Activated naive CD4-positive, alpha-beta T cell treated with anti-CD3 and anti-CD28 coated beads, Interleukin-2, amount 50 U/mL, for 72 hours (primary cell): ENCODE measurements at places on chromosomes 3 and 15. TPM values are rescaled to one million over a fixed set of nuclear protein-coding genes. Genes with fewer than 3 reads are reported as not detected.
A peak's percentile ranks its signal among the peaks of the same experiment; 100 is the strongest.

The ERICH6 gene
- total RNA-seq: not detected

DNA sequence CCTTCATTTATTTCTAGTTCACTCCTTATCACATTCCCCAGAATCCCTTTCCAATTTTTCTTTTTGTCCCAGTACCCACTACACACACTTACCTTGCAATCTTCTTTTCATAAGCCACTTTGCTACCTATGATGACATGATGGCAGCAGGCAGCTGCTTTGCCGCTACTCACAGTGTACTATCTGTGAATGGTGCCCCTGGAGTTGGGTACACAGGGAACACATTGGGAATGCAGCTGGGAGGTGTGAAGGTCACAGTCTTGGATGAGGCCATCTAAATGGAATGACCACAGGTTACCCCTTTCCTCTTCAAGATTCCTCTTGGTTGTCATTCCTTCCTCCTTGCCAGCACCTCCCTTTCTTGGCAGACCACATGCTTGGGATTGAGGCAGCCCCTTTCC, 20.8 kb upstream of the TNIK start:
- DNase-seq: no peak

DNA sequence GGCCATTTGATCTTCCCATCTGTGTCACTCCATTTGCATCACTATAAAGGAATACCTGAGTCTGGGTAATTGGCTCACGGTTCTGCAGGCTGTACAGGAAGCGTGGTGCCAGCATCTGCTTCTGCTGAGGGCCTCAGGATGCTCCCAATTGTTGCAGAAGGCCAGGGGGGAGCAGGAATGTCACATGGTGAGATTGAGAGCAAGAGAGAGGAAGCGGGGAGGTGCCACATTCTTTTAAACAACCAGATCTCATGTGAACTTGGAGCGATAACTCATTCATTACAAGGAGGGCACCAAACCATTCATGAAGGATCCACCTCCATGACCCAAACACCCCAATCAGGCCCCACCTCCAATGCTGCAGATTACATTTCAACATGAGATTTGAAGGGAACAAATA, 13.1 kb upstream of the RAB7A start:
- DNase-seq: no peak

The GOLGA6D gene
- not detected for total RNA-seq

DNA sequence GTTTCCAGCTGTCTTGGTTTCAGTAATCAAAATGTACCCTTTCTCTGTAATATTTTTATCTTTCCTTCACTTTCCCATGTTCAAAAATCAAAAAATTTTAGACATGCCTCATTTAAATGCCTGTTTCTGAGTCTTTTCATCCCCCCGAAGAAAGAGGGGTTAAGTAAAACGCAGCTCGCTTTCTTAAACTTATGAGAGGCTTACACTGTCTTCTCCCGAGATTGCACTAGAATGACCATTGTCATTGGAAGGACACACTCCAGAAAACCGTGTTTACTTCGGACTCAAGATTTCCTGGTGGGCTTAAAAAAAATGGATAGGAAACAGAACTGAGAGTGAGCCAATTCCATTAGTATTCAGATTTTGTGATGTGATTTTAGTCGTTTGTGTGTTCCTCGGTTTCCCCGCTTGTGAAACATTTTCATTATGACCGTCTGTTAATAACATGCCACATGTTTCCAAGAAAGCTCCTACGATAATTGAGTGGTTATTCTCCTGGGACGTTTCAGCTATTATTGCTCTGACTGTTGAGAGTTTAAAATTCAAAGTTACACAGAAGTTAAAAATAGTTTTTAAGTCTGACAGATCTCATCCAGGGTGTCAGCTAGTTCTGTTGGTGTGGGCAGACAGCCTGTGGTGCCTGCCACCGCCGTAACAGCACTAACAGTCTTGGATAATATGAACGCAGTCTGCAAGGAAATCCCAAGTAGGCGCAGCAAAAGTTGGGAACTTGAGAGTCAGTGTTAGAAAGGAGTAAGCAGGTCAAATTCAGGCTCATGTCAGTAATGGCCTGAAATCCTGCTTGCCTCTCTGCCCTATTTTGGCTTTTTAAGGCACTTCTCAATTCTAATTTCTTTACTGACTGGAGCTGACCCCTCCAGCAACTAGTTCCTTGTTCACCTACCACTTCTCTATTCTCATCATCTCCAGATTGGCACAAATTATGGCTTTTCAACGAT, 1.5 kb downstream of the CRYBG3 start:
- no peak for DNase-seq

DNA sequence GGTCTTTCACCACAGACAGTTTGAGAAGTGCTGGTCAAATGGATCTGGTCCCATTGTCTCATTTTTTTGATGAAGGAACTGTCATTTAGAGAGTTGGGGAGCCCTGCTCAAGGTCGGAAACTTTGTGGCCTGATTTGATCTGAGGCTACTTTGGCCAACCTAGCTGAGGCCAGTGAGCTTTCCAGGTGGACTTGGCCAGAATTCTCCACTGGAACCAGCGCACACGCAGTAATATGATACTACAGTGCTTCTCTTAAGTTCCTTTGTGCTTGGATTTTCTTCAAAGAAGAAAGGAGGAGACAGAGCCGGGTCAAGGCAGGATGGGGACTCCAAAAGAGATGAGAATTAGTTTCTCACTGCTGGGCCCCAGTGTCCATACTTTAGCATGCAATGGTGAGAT, 50.5 kb downstream of the CCNB2 start:
- DNase-seq: no peak

- DNase-seq: no peak
These were observed 63.4 kb downstream of the USP13 start for GRCh38 chr3:179716226-179716625.

- DNase-seq: no peak
These were observed 25.0 kb upstream of the CTSH start for GRCh38 chr15:78969687-78970349.

The B3GNT5 gene
- 56.4 TPM for total RNA-seq

GRCh38 chr3:106086038-106086437, 217.2 kb upstream of the CBLB start:
- no peak for DNase-seq

DNA sequence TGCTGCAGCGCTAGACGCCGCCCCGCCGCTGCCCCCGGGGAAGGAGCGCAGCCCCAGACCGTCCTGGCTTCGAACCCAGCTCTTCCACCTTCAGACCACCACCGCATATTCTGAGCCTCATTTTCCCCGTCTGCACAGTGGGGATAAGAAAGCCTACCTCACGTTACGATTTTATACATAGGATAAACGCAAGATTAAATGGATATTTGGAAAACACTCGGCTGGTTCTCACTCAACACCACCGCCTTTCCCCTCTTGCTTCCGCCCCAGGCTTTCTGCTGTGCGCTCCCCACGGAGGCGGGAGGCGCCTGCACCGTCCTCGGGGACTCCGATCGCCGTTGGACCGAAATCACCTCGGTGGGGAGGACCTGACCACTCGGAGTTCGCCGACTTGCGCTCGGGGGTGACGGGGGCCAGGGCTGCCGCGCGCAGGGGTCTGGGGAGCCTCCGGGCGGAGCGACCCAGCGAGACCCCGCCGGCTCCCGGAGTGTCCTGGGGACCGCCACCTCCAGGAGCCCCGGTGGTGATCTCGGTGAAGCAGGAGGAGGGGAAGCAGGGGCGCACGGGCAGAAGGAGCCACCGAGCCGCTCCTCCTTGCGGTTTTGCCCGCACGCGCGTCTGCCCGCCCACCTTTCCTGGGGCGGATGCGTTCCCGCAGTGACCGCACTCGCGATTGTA, 4.0 kb downstream of the FBXL22 start:
- DNase-seq: peak; percentile 42

DNA sequence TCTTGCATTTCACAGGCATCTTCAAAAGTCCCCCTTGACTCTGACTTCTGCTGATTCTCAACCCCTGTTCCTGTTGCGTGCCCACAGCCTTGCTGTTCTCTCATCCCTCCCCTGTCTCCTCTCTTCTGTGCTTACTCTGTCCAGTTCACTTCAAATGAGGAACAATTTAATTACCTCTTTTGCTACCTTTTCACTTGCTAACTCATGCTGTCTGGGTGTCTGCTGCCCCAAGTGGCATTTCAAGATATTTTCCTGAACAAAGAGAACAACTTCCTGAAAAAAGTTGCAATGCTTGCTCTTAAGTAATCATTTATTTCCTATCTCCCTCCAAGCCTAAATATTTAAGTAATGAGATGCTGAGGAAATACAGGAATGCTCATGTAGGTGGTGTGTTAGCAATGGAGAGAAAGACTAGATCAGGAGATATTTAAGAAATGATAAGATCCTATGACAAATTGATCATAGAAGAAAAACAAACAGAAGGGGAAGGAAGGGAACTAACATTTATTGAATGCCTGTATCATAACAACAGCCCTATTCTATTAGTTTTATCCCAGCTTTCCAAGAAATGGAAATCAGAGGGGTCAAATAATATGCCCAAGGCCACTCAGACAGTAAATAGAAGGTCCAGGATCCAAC, 42.2 kb downstream of the SV2B start:
- DNase-seq: no peak

- DNase-seq: no peak
These were observed 21.3 kb downstream of the KIF15 start for GRCh38 chr3:44782891-44783290.

- no peak for DNase-seq
These were observed 936.1 kb downstream of the TUSC7 start for GRCh38 chr3:117645561-117646242.

- no peak for DNase-seq
These were observed 39.4 kb downstream of the CHST14 start for GRCh38 chr15:40510201-40510600.
